T-helper 2 cell (primary cell): ENCODE measurements at places on chromosomes 12 and 14.

- DNase-seq = peak; percentile 37
Measured at GRCh38 chr12:89468648-89469326, 55.8 kb downstream of the GALNT4 start.

DNA sequence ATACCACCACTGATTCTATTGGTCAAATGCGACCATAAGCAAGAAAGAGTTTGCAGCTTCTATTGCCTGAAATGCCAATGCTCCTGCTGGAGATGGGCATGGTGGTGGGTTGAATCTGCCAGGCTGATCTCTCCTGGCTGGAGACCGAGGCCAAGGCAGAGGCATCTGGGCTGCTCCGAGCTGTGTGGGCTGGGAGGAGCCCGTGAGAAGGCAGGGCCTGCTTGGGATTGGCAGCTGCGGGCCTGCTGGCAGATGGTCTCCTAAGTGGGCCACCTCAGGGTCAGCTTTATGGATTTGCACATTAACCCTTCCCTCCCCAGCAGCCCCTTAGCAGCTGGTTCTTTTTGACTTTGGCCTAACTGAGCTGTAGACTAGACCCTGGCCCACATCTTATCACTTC, 25.4 kb downstream of the SRRM4 start:
- no peak for DNase-seq

GRCh38 chr14:54026671-54027070, 70.0 kb upstream of the BMP4 start:
- no peak for DNase-seq

GRCh38 chr12:92255741-92256140, 110.1 kb upstream of the BTG1 start:
- DNase-seq = no peak

GRCh38 chr12:54565986-54566544, 16.7 kb downstream of the PDE1B start:
- no peak for DNase-seq
